ENCODE measurements at places on chromosomes 3 and 15.

DNA sequence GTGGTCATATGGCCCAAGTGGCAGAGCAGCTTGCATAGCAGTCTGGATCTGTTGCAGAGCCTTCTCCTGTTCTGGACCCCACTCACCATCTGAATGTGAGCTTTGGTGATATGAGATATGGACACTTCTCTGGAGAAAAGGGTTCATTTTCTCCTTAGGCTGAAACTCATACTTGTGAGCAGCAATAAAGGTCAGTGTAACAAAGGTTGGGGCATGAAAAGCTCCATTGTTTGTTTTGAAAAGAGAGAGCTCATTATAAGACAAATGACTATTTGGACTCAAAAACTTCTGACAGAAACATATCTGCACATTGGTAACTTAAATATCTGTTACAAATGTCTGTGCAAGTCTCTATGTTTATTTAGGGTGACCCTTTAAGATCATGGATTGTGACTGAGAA, 517.3 kb downstream of the MFSD1 start:
- no peak for DNase-seq

DNA sequence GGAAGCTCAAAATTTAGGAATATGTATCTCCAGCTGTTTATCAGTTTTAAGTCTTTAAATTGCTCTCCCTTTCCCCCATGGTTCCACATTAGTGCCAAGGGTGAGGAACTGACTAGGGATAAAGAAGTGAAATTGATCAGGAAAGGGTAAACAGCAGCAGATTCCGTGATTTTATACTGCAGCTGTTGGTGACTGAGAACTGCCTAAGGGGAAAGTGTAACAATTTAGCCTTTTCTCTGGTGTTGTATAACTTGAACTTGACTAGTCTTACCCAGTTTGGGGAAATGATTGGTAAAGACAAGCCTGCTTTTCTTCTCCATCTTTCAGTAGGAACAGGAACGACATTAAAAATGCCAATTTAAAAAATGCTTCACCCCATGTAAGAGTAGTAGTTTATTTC, 5.0 kb downstream of the SPRED1 start:
- DNase-seq = no peak

- DNase-seq = no peak
Observed at GRCh38 chr3:101229681-101230080, 90.7 kb downstream of the IMPG2 start.

GRCh38 chr3:52682016-52682415, 3.7 kb downstream of the PBRM1 start:
- no peak for DNase-seq

GRCh38 chr3:35262406-35262805, 376.9 kb upstream of the ARPP21 start:
- DNase-seq = no peak

GRCh38 chr3:85426121-85426520, 467.3 kb downstream of the CADM2 start:
- DNase-seq = no peak

DNA sequence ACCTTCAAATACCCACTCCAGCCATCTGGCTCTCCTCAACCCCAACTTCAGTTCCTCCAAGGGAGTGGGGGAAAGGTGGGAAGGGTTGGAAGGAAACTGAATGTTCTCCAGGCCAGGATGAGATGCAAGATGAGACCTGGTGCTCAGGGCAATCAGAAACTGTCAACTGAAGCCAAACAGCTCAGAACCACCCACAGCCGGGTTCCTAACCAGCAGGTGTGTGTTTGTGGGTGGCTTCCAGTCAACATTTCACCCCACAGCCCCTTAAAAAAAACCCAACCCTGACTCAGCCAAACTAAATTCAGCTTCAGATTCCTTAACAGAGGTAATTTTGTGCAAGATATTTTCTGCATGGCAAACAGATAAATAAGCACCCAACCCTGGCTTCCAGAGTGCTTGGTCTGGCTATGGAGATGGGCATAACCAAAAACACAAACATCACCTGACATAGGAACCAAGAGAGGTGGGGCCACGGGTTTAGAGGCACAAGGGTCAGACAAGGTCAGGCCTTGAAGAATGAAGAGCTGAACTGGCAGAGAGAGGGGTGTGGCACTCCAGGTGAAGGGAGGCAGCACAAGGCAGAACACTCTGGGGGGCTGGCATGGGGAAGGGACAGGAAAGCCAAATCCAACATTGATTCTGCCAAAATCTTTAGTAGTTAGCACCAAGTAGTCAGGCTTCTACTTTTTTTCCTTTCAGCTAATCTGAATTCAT, 34.7 kb downstream of the ZNF445 start:
- DNase-seq = no peak

GRCh38 chr3:193816656-193817311, 223.8 kb downstream of the OPA1 start:
- peak; percentile 93 for DNase-seq

DNA sequence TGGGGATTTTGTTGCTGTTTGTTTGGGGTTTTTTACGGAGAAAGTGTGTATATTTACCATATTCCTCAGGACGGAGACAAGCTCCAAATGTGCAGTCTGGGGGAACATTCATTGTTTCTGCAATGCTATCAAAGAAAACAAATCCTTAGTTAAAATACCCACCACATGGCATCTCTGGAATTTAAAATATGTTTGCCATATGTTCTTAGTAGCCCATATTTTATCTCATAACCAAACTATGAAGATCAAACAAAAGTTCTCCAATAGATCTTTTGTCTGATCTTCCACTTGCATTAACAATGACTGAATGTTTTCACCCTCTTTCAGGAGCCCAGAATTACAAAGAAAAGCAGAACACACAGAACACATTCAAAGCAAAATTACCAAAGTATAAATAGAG, 35.3 kb downstream of the EFHB start:
- DNase-seq = no peak

DNA sequence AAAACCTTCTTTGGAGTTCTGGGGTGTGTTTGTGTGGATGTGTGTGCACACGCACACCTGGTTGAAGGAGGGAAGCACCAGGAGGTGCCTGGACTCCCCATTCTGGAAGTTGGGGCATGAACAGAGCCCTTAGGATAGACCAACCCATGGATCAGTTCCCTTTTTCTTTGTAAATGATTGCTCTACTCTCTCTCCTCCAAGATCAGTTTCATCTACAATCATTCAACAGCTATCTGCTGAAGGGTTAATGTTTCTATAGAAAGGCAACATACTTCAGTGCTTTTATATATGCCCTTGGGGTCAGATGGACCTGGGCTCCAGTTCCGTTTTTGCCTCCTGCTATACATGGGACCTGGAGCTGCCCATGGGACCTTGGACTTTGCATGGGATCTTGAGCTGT, 352.1 kb upstream of the CFAP20DC start:
- no peak for DNase-seq
